Fibroblast of skin of right quadriceps (primary cell): ENCODE measurements at places on chromosomes 7 and 10.

DNA sequence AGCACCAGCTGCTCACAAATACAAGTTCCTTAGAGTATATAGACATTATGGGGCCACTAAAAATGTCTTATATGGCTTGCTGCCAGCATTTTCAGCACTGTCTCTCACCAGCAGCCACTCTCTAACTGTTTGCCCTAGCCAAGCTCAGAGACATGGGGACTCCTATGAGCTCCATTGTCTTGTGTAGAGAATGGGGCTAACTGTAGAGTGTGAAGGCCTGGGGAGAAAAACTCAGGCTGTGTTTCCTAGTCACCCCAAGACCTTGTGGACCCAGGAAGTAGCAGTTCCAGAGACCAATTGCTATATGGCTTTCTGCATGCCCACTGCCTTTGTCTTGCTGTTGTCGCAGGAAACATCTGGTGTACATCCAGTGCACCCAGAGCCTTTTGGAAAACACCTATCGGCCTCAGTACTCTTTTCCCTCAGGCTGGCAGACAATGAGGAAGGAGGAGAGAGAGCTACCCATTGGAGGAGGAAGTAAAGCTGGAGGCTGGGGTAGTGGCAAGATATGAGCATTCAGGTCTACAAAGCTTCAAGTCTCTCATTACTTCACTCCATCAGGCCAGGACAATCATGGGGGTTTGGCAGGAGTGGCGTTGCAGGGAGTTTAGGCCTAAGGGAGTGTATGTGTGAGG, 28.4 kb downstream of the ENTPD1 start:
- no peak for DNase-seq

DNA sequence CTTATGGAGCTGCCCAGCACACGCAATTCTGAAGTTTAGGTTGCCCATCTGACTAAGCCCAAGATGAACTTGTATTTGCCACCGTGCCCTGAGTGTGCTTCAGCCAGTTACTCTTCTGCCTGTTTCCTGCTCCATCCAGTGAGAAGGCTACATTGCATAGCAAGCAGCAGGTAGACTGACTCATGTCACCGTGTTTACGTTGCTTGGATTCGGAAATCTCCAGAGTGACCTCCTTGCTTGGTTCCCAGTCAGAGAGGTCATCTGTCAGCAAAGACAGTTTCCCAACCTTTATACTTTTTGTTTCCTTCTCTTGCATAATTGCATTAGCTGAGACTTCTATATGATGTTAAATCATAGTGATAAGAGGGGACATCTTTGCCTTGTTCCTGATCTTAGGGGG, 30.9 kb downstream of the NACAD start:
- DNase-seq: no peak

GRCh38 chr7:25877802-25878789, 273.9 kb upstream of the NFE2L3 start:
- no peak for DNase-seq

GRCh38 chr10:74150204-74150989, at the start of gene AP3M1:
TSS of gene AP3M1 (minus strand) at chr10:74150828. CDS start at chr10:74138379, 12,449 bp downstream.
- no peak for DNase-seq

DNA sequence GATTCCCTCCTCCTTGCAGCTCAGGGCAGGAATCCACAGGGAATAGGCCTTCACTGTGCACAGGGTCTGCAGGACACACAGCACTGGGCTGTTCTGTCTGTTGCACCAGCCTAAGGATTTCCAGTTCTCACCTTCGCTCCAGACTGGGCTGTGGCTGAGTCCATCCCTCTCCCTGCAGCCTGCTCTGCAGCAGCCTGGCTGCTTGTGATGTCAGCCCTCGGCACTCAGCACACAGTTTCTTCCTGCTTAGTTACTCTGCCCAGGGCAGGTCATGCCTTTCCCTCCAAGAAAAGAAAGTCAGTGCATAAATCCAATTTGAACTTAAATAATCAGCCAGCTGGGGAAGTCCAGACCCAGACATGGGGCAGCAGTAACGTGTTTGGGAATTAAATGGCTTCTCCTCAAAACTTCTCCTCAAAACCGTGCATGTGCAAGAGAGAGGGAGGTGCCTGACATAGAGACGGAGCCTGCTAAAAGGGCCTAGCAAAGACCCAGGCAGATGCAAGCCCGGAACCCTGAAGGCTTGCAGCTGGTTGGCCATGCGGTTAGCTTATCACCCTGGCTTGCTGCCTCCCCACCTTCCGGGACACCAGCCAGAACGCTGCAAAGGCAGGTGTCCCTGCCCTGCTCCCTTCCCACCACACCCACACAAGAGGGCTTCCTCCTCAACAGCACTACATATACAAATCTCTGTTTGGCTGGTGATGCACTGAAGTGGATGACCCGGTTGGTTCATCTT, 10.9 kb upstream of the GDF2 start:
- no peak for DNase-seq
